ENCODE measurements at places on chromosomes 5 and 9.

DNA sequence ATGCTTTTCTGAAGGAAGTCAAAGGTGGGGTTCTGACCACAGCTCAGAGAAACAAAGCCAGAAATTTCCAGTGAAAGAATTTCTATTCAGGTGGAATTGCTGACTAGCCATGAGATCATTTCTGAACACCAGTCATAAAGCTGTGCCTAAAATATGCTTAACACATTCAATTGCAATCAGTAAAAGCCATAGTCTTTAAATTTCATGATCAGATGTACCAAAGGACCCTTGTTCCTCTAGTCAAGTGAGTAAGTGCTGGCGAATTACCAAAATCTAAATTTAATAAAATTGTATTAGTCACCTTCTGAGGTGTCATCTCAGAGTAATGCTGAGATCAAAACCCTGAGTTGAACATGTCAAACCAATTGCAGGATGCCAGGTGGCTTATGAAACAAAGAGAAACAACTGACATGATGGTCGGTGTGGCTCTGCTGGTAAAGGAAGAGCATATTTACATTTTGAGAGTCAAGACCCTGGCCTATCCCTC lies 334.2 kb upstream of the CCNH start:
- no peak for DNase-seq

DNA sequence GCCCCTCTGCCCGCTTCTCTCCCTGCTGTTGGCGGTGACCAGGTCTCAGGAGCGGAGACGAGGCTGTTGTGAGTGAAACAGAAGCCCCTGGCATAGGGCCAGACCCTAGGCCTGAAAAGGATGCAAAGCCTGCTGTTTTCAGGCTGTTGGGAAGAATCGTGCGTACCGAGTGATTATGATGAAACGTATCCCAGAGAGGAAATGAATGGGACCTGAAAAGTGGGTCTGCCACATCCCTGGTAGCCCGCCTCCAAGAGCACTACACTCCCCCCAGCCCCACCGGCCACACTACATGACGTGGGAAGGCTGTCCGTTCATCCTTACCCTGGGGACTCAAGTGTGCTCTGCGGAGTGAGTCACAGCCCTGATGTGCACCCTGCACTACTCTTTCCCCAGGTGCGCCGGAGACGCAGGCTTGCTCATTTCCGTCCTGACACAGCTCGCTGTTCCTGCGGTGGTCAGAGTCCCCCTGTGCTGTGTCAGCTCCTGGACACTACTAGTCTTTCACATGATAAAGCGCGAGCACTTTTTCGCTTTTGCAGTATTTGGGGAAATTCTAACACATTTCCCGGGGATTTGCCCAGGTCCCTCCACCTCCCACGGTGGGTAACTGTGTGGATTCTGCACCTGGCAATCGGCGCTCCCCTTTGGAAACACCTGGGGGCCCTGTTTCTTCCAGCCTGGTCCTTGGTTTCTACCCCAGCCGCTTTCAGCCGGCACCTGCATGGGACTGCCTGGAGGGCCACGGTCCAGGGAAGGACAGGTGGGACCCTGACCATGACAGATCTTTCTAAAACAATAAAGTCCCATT lies 91.5 kb downstream of the ANKRD33B start:
- DNase-seq = no peak

DNA sequence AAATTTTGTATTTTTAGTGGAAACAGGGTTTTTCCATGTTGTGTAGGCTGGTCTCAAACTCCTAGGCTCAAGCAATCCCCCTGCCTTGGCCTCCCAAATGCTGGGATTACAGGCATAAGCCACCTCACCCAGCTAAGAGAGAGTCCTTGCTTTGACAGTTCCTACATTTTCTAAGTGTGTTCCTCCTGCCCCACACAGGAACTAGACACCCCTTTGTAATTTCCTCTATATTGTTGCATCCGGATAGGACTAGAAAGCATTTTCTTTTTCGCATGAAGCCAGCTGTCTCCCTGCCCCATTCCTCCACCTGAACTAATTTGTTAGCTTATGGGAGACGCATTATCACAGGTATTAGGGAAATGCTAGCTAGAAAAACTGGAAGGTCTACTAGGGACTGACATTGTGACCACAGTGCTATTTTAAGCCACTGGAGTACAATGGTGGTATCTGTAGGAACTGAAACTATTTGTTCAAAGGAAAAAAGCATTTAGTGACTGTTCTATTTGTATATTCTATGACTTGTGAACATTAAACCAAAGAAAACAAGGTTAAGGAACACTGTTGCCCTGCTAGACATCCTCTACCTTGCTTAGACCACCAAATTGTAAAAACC lies 214.1 kb downstream of the SMARCA2 start:
- no peak for DNase-seq

- no peak for DNase-seq
Measured at GRCh38 chr9:74255489-74255984, 241.6 kb upstream of the RORB start.

DNA sequence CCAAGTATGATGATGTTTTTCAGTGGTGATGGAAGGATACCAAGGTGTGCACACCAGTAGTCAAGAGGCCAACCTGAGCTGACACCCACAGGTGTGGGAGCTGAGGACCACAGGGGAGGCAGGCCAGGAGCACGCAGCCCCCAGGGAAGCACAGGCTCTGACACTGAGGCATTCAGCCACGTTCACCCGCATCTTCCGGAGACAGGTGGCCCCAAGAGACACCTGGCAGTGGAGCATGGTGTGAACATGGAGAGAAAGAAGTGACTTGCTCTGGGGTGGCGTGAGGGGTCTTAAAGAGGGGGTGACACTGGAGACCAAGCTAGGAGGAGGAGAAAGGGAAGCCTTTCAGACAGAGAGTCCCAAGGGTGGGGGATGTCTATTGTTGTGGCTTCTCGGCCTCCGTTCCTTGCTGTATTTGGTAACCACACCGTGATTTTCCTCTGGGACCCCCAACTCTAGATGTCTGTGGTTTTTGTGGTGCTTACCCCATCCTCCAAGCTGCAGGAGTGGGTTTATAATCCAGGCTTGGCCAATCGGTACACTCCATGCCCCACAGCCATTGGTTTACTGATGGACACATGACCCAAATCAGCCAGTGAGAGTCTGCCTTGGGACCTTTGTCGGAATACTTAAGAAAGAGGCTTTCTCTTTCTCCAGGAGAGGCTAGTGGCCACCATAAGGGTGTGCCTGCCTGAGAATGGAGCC lies 84.6 kb downstream of the HRH2 start:
- no peak for DNase-seq

- DNase-seq = no peak
Measured at GRCh38 chr5:93532370-93532769, 48.6 kb downstream of the NR2F1-AS1 start.

DNA sequence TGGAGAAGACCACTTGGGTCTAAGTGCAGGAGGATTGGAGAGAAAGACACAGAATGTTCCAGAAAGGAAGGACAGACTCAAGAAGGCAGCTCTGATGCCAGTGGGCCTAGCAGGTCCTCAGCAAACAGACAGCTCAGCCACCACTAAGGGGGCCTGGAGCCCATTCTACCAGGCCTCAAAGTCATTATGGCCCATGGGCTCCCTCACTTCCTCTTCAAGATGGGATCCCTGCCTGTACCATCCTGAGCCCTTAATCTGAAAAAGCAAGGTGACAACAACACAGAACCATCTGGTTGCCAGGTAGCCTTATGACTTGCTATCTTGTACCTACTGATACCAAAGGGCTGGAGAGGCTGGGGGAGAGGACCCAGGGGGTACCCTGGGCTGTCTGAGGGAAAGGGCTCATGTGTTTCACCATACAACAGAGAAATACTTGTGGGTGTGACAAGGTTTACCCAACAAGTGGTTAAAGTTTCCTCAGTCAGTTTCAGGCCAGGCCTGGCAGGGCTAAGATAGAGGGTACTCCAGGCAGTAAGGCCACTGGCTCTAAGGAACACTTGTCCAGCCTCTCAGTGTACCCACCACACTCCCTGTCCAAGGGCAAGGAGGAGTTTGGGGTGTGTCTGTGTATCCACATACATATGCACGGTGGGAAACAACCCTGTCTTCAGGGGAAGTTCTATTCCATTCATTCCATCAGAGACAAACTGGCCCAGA lies 30.7 kb downstream of the TCF7 start:
- no peak for DNase-seq

GRCh38 chr5:69414885-69415583 lies at the start of gene MARVELD2:
TSS of gene MARVELD2 (plus strand) at chr5:69415116. CDS start at chr5:69419386, 4,270 bp downstream.
- peak; percentile 58 for DNase-seq

DNA sequence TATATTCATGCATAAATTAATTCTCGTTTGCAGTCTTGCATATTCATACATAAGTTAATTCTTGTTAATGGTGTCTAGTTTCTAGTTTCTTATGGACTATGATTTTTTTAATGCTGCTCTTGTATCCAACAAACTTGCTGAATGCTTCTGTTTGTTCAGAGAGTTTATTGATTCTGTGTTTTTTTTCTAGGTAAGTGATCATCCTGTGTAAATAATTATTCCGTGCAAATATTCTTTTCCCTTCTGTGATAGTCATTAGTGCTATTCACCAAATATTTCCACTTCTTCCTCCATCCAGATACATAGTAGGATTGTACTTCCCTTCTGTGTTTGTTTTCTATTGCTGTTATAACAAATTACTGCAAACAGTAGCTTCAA lies 35.8 kb upstream of the SHISAL2B start:
- no peak for DNase-seq

- no peak for DNase-seq
Measured at GRCh38 chr5:39624268-39624886, 199.6 kb upstream of the DAB2 start.

DNA sequence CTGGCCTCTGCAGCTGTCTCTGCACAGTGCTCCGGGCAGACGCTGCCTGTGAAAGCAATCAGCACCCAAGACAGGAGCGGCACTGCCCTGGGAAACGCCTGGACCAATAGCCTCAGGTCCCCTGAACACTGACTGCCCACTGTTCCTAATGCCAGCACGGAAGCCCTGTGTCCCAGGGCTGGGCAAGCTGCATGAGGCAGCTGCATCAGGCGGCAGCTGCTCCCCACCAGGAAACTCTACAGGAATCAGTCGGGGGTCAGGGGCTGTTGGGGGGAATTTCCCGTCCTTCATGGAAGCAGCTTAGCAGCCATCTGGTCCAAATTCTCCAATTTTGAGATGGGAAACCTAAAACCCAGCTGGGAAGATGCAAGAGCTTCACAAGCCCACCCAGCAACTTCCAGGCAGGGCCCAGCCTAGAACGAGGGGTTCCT lies 118.6 kb downstream of the VAV2 start:
- no peak for DNase-seq

GRCh38 chr5:174524351-174524750 lies 200.0 kb upstream of the MSX2 start:
- no peak for DNase-seq

GRCh38 chr9:137266585-137267453 lies 10.7 kb upstream of the TOR4A start:
- no peak for DNase-seq

DNA sequence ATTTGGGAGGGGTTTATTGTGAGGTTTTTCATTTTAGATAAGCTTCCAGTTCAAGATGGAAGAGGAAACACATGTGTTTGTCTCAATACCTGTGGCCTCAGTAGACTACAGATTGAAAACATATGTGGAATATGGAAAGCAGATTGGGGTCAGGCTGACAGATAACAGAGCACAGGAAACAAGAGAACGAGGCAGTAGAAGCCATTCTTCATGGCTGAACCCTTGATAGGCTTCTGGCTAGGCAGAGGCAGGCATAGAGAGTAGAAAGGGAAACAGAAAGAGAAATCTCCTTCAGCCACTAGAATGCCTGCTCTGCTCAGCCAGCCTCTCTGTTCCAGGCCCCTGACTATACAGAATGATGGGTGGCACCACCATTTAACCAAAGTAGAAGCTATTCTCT lies 152.5 kb downstream of the MUSK start:
- peak; percentile 19 for DNase-seq

GRCh38 chr5:163612358-163613149 lies 107.1 kb downstream of the MAT2B start:
- no peak for DNase-seq

GRCh38 chr5:171323806-171324632 lies 15.0 kb downstream of the TLX3 start:
- no peak for DNase-seq

DNA sequence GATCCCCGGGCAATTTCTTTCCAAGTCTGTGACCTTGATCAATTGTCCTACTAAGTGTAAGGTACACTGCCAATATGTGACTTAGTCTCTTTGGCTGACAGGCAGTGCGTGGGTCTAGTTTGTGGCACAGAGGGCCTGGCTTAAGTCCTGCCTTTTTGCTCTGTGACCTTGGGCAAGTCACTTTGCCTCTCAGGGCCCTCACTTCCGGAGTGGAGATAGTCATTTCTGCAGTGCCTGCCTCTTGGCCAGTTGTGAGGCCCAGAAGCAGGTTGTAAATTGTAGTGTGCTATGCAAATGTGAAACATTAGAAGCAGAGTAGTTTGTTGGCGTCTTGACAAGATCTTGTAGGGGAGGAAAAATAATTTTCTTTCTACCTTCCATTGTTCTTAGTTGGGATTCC lies 39.0 kb downstream of the KIF4B start:
- DNase-seq = no peak

- DNase-seq = no peak
Measured at GRCh38 chr9:124622882-124623281, 115.7 kb upstream of the NR5A1 start.

GRCh38 chr5:87777877-87778276 lies 365.1 kb upstream of the CCNH start:
- DNase-seq = no peak

- no peak for DNase-seq
Measured at GRCh38 chr5:108382784-108383330, 959 bp upstream of the FBXL17 start.

DNA sequence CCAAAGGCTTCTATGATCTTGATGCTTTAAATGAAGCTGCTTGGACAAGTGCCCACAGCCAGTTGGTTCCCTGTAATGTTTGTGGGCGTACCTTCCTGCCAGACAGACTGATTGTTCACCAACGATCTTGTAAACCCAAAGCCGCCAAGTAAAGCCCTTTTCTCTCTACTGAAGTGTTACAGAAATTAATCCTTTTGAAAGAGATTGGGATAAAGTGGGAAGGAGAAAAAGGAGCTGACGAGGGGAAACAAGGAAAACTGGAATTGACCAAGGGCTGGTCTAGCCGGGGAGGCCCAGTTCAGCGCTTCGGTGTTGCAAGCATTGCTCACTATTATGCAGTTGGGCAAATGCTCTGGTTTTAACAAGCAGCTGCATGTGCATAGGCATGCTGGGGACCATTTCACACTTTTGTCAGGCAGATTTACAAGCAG lies 53.2 kb downstream of the ZNF474 start:
- no peak for DNase-seq

DNA sequence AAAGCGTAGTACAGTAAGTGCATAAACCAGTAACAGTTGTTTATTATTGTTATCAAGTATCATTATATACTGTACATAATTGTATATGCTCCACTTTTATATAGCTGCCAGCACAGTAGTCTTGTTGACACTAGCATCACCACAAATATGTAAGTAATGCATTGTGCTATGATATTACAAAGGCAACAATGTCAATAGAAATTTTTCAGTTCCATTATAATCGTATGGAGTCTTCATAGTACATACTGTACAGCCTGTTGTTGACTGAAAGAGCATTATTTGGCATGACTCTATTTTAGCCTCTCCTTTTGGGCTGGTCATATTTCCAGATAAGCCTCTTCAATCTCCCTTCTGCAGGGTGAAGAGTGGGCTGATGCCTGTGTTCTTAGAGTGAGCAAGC lies 40.4 kb downstream of the CFAP95 start:
- DNase-seq = no peak

GRCh38 chr9:68726489-68726888 lies 21.4 kb downstream of the PIP5K1B start:
- no peak for DNase-seq

Measured in GM12892 (cell line).